ENCODE measurements at places on chromosomes 2 and 18.

- no peak for DNase-seq
Observed at GRCh38 chr2:18792684-18793083, 203.3 kb upstream of the NT5C1B start.

- no peak for DNase-seq
Observed at GRCh38 chr2:176885661-176886060, 326.9 kb upstream of the HNRNPA3 start.

GRCh38 chr2:70536517-70537055 is 17.0 kb downstream of the TGFA start:
- no peak for DNase-seq

DNA sequence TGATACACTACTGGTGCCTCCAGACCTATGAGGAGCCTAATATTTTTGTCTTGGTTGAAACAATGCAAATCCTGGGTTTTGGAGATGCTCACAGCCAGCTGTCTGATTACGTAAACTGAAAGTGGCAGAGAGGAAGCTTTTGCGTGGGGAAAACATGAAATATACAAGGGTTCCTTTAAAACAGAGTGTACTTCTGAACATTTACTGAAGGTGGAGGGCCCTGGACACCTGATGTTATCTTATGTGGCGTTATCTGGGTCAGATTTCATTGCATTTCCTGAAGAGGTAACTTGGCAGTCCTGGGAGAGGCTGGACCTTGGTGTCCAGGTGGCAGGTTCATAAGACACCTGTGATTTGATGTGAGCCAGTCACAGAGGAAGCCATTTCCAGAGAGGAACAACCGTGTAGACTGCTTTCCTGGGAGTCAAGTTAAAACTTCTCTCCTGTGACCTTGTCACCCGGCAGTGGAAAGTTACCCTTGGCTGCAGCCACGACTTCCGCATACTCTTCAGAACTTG is 105.0 kb downstream of the NEDD4L start:
- DNase-seq, result no peak

GRCh38 chr2:25072606-25073005 is 30.7 kb downstream of the EFR3B start:
- DNase-seq, result no peak

Measured in AG08395 (cell line).